ENCODE measurements at places on chromosomes 11 and 22. TPM values are rescaled to one million over a fixed set of nuclear protein-coding genes. Genes with fewer than 3 reads are reported as not detected.
A peak's percentile ranks its signal among the peaks of the same experiment; 100 is the strongest.

DNA sequence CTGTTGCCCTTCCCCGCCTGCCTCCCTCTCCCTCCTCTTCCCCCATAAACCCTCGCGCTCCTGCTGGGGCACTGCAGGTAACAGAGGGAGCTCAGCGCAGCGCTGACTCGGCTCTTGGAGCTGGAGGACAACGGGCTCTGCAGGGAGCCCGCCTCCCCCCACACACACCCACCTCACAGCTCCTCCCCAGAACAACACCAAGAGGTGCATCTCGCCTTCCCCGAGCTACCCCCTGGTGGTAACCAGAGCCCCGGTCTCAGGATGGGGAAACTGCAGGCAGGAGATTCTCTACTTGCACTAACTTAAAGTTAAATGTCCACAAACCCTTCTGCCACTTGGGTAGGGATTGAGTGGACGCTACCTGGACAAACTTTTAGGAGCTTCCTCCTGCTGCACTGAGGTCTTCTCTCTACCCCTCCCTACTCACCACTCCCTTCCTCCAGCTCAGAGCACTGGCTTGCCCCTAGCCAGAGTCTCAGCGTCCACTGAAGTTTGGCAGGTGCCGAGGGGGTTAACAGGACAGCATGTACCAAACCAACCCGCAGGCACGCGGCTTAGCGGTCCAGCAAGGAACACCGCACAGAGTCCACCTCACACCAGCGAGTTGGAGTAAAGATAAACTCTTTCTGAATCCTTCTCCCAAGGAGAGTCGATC is 4.0 kb upstream of the SCN4B start:
- no peak overlapping the region for H3K27ac ChIP-seq
- peaks cover 93% of the 10 kb centered on the region for H3K27me3 ChIP-seq
- H3K36me3 ChIP-seq, result no peaks in the 10 kb centered on the region
- no peak for DNase-seq
- H3K4me3 ChIP-seq, result peak overlapping the region; percentile 65

- H3K27me3 ChIP-seq, result peaks cover 37% of the 10 kb centered on the region
- peaks cover 14% of the 10 kb centered on the region for H3K4me1 ChIP-seq
- DNase-seq, result peak; percentile 73
- peak within 1 kb of the TSS; percentile 92 for H3K4me3 ChIP-seq
- peak within 1 kb of the TSS; percentile 93 for H3K27ac ChIP-seq
Measured at GRCh38 chr11:17351510-17352176, at the start of gene NCR3LG1. Gene NCR3LG1, plus strand, starts transcription at chr11:17351800. Its CDS starts 170 bp downstream, at chr11:17351970.

DNA sequence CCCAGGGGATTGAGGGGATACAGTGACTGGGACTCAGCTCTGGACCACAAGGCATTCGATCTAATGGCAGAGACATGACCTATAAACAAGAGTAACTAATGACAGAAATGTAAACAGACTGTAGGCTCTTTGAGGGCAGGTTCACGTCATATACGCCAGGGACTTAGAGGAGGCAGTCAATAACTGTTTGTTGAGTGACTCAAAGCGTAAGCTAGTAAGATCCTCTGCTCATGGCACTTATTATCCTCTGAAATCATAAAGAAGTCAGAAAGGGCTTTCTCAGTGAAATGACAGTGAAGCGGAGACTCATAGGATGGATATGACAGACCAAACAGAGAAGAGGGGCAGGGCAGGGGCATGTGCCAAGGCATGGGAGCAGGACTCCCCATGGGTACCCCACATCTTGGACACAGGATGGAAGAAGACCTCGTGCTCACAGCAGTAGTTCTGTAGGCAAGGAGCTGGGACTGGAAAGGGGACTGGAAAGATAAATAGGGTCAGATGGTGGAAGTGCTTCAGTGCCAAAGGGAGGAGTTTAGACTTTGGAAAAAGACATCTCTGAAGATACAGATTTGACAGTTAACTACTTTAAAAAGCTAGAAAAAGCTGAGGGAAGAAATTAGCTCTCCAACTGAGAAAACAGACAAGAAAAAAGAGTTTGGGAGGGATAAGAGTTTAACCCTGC is 72.7 kb downstream of the SLC1A2 start:
- H3K27me3 ChIP-seq, result peaks cover 4% of the 10 kb centered on the region
- no peak overlapping the region for H3K4me3 ChIP-seq
- peaks cover 11% of the 10 kb centered on the region for H3K4me1 ChIP-seq
- H3K27ac ChIP-seq, result no peak overlapping the region
- DNase-seq, result no peak
- no peaks in the 10 kb centered on the region for H3K36me3 ChIP-seq

- no peaks in the 10 kb centered on the region for H3K4me1 ChIP-seq
- H3K4me3 ChIP-seq, result no peak overlapping the region
- no peaks in the 10 kb centered on the region for H3K27me3 ChIP-seq
Measured at GRCh38 chr11:71420455-71421241, 27.5 kb downstream of the DHCR7 start.

- no peaks in the 10 kb centered on the region for H3K27me3 ChIP-seq
- peaks cover 26% of the 10 kb centered on the region for H3K36me3 ChIP-seq
- H3K27ac ChIP-seq, result no peak overlapping the region
- H3K4me3 ChIP-seq, result no peak overlapping the region
- no peak for DNase-seq
Measured at GRCh38 chr11:70799386-70799785, 401.1 kb downstream of the CTTN start.

DNA sequence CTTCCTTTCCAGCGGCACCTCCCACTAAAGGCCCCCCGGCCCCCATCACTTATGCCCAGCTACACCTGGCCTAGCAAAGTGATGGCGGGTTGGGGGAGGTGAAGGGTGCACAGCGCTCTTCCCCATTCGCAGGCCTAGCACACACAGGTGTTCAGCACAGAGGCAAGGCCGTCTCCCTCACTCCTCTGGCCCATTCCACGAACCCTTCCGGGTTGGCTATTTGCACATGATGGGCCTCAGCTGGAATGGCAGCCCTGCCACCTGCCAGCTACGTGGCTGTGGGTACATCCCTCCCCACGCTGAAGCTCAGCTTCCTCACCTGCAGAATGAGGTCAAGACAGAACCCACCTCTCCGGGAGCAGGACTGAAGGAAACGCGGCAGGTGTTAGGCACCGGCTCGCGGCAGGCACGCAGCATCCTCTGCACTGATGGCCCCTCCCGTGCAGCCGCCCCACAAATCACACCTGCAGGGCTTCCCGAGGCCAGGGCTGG is 4.8 kb downstream of the KIAA0930 start:
- H3K27me3 ChIP-seq, result no peaks in the 10 kb centered on the region
- H3K27ac ChIP-seq, result no peak overlapping the region
- peaks cover 28% of the 10 kb centered on the region for H3K4me1 ChIP-seq

GRCh38 chr11:67504005-67504949 is 886 bp downstream of the PITPNM1 start:
- peak overlapping the region; percentile 72 for H3K27ac ChIP-seq
- DNase-seq, result no peak
- peaks cover 5% of the 10 kb centered on the region for H3K27me3 ChIP-seq
- peaks cover 8% of the 10 kb centered on the region for H3K36me3 ChIP-seq

DNA sequence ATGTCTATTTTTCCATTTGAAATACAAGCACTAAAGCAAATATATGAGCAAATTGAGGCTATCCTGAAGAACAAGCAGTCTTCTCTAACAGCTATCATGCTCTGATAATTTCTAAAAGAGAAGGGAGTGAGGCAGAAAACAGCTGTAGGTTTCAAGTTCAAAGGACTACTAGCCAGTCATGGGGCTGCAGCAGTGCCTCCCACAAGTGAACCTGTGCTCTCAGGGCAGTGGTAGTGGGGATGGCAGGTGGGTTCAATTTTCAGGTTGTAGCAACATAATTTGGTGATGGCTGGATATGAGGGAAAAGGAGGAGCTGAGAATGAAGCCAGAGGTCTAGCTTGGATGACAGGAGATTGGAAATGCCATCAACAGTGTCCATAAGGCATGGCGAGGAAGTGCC is 93.5 kb upstream of the ARHGAP20 start:
- H3K36me3 ChIP-seq, result no peaks in the 10 kb centered on the region
- H3K4me3 ChIP-seq, result no peak overlapping the region
- no peaks in the 10 kb centered on the region for H3K27me3 ChIP-seq
- no peak overlapping the region for H3K27ac ChIP-seq
- no peaks in the 10 kb centered on the region for H3K4me1 ChIP-seq

DNA sequence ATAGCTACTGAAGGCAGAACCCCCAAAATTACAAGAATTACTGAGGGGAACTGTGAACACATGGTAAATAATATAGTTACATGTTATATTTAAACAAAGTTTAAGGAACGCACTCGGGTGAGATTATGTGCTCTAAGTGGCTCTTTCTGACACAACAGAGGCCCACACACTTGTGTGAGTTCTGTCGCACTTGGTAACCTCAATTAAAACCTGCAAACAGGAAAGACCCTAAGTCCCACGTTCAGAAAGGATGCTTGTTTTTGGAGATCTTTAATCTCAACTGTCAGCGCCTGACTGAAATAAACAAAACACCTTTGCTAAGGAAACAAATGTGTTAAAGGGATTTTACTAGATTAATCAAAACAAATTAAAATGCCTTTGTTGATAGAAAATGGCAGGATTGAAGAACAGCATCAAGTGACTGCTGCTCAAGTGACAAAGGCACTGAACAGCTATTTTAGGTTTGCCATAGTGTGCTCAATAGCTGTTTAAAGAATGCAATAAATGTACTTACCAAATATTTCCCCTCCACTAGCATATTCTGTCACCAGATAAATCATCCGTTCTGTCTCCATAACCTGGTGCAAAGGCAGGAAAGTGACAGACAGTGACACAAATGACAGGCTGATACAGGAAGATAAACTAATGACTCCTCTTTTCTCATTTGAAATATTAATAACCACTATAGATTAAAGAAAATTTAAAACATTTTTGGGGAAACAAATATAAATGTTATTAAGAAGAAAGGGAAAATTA is 116.3 kb upstream of the APOA1 start:
- peaks cover 7% of the 10 kb centered on the region for H3K4me1 ChIP-seq
- H3K36me3 ChIP-seq, result peaks cover 15% of the 10 kb centered on the region
- no peak overlapping the region for H3K27ac ChIP-seq
- no peak for DNase-seq
- H3K27me3 ChIP-seq, result no peaks in the 10 kb centered on the region
- H3K4me3 ChIP-seq, result no peak overlapping the region

- no peak overlapping the region for H3K4me3 ChIP-seq
- no peaks in the 10 kb centered on the region for H3K27me3 ChIP-seq
- no peak overlapping the region for H3K27ac ChIP-seq
- no peaks in the 10 kb centered on the region for H3K4me1 ChIP-seq
- H3K36me3 ChIP-seq, result peaks cover 27% of the 10 kb centered on the region
- peak; percentile 27 for DNase-seq
Measured at GRCh38 chr22:30902496-30903357, 65.8 kb downstream of the MORC2 start.

GRCh38 chr22:49929994-49930575 is 11.7 kb downstream of the CRELD2 start:
- H3K4me3 ChIP-seq, result no peak overlapping the region
- H3K36me3 ChIP-seq, result no peaks in the 10 kb centered on the region
- peaks cover 5% of the 10 kb centered on the region for H3K27me3 ChIP-seq
- no peak overlapping the region for H3K27ac ChIP-seq
- DNase-seq, result no peak

GRCh38 chr22:20430720-20431510 is 6.7 kb downstream of the SCARF2 start:
- H3K36me3 ChIP-seq, result peaks cover 24% of the 10 kb centered on the region
- H3K27me3 ChIP-seq, result peaks cover 44% of the 10 kb centered on the region
- peak overlapping the region; percentile 74 for H3K4me3 ChIP-seq
- H3K4me1 ChIP-seq, result peaks cover 24% of the 10 kb centered on the region

GRCh38 chr11:114988644-114989043 is 310.3 kb downstream of the NXPE2 start:
- H3K4me1 ChIP-seq, result peaks cover 5% of the 10 kb centered on the region
- H3K27ac ChIP-seq, result no peak overlapping the region
- H3K27me3 ChIP-seq, result peaks cover 7% of the 10 kb centered on the region
- H3K4me3 ChIP-seq, result no peak overlapping the region
- no peak for DNase-seq

- no peak overlapping the region for H3K27ac ChIP-seq
- H3K27me3 ChIP-seq, result peaks cover 3% of the 10 kb centered on the region
- no peak for DNase-seq
- H3K4me1 ChIP-seq, result peaks cover 44% of the 10 kb centered on the region
- no peaks in the 10 kb centered on the region for H3K36me3 ChIP-seq
Measured at GRCh38 chr11:115695677-115696364, 191.6 kb upstream of the CADM1 start.

DNA sequence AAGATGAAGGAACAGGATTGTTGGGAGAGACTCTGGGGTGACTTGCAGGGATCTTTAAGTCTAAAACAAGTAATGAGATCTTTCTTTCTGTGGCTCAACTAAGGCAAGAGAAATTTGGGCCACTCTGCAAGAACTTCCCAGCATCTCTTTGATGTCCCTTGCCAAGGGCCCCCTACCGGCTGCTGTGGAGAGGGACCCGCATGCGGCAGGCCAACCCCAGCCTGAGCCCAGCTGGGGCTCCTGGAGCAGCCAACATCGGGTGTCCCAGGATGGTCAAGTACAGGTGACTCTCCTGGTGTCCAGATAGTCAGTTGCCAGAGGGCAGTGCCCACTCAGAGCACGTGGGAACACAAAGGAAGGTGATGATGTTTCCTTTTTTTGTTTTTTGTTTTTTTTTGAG is 363.2 kb downstream of the TBC1D22A start:
- peak overlapping the region; percentile 6 for H3K27ac ChIP-seq
- no peak overlapping the region for H3K4me3 ChIP-seq
- peaks cover 18% of the 10 kb centered on the region for H3K4me1 ChIP-seq
- H3K27me3 ChIP-seq, result no peaks in the 10 kb centered on the region
- H3K36me3 ChIP-seq, result peaks cover 3% of the 10 kb centered on the region

GRCh38 chr11:111097191-111097590 is 148.3 kb upstream of the POU2AF2 start:
- no peaks in the 10 kb centered on the region for H3K4me1 ChIP-seq
- no peaks in the 10 kb centered on the region for H3K27me3 ChIP-seq
- no peak for DNase-seq
- no peak overlapping the region for H3K27ac ChIP-seq
- peak overlapping the region; percentile 80 for H3K4me3 ChIP-seq

The OR6T1 gene
- not detected for total RNA-seq

The ISX gene
- 9.4 TPM for total RNA-seq

The RELT gene
- 2.9 TPM for total RNA-seq

The TNNT3 gene
- total RNA-seq, result 40.9 TPM

The IL18 gene
- 0.94 TPM for total RNA-seq

The SCGB1D2 gene
- not detected for total RNA-seq

The CXCR5 gene
- not detected for total RNA-seq

The ZNRF3 gene
- 23.1 TPM for total RNA-seq

The SLC7A4 gene
- 3.3 TPM for total RNA-seq

The A4GALT gene
- total RNA-seq, result 20.2 TPM

The FZD4 gene
- total RNA-seq, result 11.9 TPM

The WNT11 gene
- total RNA-seq, result 18.2 TPM

The OR52N4 gene
- total RNA-seq, result not detected

The MYOD1 gene
- not detected for total RNA-seq

The SUN2 gene
- 70.5 TPM for total RNA-seq

The GTSE1 gene
- 12.3 TPM for total RNA-seq

The ZDHHC8 gene
- 55.2 TPM for total RNA-seq

The PRR33 gene
- total RNA-seq, result not detected

The EFCAB6 gene
- total RNA-seq, result 5.3 TPM

The ZNF280B gene
- total RNA-seq, result 1.1 TPM

The NOX4 gene
- 3.7 TPM for total RNA-seq

The PLAAT4 gene
- 152 TPM for total RNA-seq

The CDK2AP2 gene
- 37.5 TPM for total RNA-seq

The TMPRSS5 gene
- 2.6 TPM for total RNA-seq

The MS4A6E gene
- not detected for total RNA-seq
